Psoas muscle (tissue), 8 donors: ENCODE measurements at places on chromosomes 6 and 20. TPM values are rescaled to one million over a fixed set of nuclear protein-coding genes. Genes with fewer than 3 reads are reported as not detected.

ITPA gene
- total RNA-seq = 19.6 TPM

CD40 gene
- total RNA-seq = 7.4 TPM

COL11A2 gene
- 0.57 TPM for total RNA-seq

SASH1 gene
- total RNA-seq = 22.7 TPM

GPR6 gene
- not detected for total RNA-seq

FAM83C gene
- not detected for total RNA-seq

TTLL9 gene
- not detected for total RNA-seq

HLA-DQA2 gene
- total RNA-seq = 0.16 TPM

EIF2S2 gene
- 77.1 TPM for total RNA-seq

ECT2L gene
- total RNA-seq = not detected

GRCh38 chr6:34147906-34148630 is 2.2 kb upstream of the GRM4 start:
- H3K4me1 ChIP-seq = peaks cover 19% of the 10 kb centered on the region
- H3K4me3 ChIP-seq = no peak overlapping the region
- peaks cover 16% of the 10 kb centered on the region for H3K27me3 ChIP-seq
- no peak overlapping the region for H3K27ac ChIP-seq
- H3K36me3 ChIP-seq = no peaks in the 10 kb centered on the region
- DNase-seq = no peak

DNA sequence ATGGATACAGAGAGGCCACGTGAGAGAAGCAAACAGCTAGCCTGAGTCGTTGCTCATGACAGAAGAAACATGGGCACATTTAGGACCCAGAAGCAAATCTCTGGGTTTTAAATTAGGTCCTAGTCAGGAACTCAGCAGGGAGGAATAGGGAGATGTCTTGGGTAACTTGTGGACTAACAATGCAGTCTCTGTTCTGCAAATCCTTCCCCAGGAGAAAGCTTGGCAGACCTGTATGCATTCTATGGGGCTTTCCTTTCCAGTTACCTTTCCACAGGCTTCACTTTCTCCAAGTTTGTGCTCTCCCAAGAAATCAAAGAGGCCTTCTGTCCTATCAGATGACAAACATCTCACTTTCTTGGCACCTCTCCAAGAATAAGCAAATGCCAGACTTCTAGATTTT is 47.2 kb upstream of the PLCB4 start:
- no peak overlapping the region for H3K4me3 ChIP-seq
- H3K36me3 ChIP-seq = no peaks in the 10 kb centered on the region
- DNase-seq = no peak
- no peak overlapping the region for H3K27ac ChIP-seq

GRCh38 chr6:156280065-156280464 is 497.1 kb upstream of the ARID1B start:
- H3K4me3 ChIP-seq = no peak overlapping the region
- no peaks in the 10 kb centered on the region for H3K4me1 ChIP-seq
- no peak for DNase-seq
- H3K36me3 ChIP-seq = no peaks in the 10 kb centered on the region

- H3K36me3 ChIP-seq = no peaks in the 10 kb centered on the region
- no peaks in the 10 kb centered on the region for H3K27me3 ChIP-seq
- H3K4me3 ChIP-seq = no peak overlapping the region
- no peak for DNase-seq
These were observed 28.4 kb downstream of the SYNDIG1 start for GRCh38 chr20:24497851-24498250.

- H3K4me3 ChIP-seq = no peak overlapping the region
- no peak for DNase-seq
These were observed 37.6 kb downstream of the NR2E1 start for GRCh38 chr6:108203189-108204112.

- H3K27me3 ChIP-seq = no peaks in the 10 kb centered on the region
- DNase-seq = no peak
- no peaks in the 10 kb centered on the region for H3K36me3 ChIP-seq
- no peak overlapping the region for H3K4me3 ChIP-seq
These were observed 166.9 kb downstream of the JARID2 start for GRCh38 chr6:15412767-15413166.

- H3K27me3 ChIP-seq = peaks cover 76% of the 10 kb centered on the region
- no peak for DNase-seq
- peak within 1 kb of the TSS; percentile 68 for H3K4me3 ChIP-seq
- no peak within 1 kb of the TSS for H3K27ac ChIP-seq
- H3K36me3 ChIP-seq = no peaks in the 10 kb centered on the region
These were observed at the start of gene SCUBE3 for GRCh38 chr6:35213824-35214756. Gene SCUBE3 (plus strand): TSS chr6:35213956. CDS start chr6:35214419, 463 bp downstream.

- H3K4me1 ChIP-seq = no peaks in the 10 kb centered on the region
- no peak for DNase-seq
- H3K27ac ChIP-seq = no peak overlapping the region
- H3K36me3 ChIP-seq = no peaks in the 10 kb centered on the region
- H3K27me3 ChIP-seq = no peaks in the 10 kb centered on the region
These were observed 147.4 kb downstream of the HDGFL1 start for GRCh38 chr6:22716721-22717120.

- no peaks in the 10 kb centered on the region for H3K36me3 ChIP-seq
- H3K27ac ChIP-seq = no peak overlapping the region
- no peaks in the 10 kb centered on the region for H3K27me3 ChIP-seq
- DNase-seq = no peak
These were observed 52.2 kb upstream of the CCDC167 start for GRCh38 chr6:37551867-37552266.

GRCh38 chr20:39359981-39360620 is 398.0 kb downstream of the DHX35 start:
- no peaks in the 10 kb centered on the region for H3K36me3 ChIP-seq
- no peak overlapping the region for H3K4me3 ChIP-seq
- H3K27ac ChIP-seq = peak overlapping the region; percentile 62
- no peaks in the 10 kb centered on the region for H3K27me3 ChIP-seq
- DNase-seq = no peak

DNA sequence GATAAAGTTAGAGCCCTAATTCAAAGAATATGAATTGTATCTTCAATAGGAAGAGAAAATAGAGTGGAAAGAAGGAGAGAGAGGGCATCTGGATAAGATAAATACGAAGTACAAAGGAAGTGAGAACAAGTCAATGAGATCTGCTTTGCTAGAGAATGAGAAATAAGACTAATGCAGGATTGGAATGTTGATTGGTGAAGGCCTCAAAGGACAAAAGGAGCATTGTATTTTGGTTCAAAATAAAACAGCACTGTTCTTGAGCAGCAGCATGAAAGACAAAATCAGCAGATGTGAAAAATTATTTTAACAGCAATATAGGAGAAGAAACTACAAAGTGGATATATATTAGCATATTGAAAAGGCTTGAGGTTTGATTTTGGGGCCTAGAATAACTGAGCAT is 5.1 kb upstream of the TMEM244 start:
- H3K36me3 ChIP-seq = no peaks in the 10 kb centered on the region
- no peak for DNase-seq
- no peaks in the 10 kb centered on the region for H3K27me3 ChIP-seq
- H3K4me1 ChIP-seq = no peaks in the 10 kb centered on the region
- no peak overlapping the region for H3K27ac ChIP-seq
- H3K4me3 ChIP-seq = no peak overlapping the region

DNA sequence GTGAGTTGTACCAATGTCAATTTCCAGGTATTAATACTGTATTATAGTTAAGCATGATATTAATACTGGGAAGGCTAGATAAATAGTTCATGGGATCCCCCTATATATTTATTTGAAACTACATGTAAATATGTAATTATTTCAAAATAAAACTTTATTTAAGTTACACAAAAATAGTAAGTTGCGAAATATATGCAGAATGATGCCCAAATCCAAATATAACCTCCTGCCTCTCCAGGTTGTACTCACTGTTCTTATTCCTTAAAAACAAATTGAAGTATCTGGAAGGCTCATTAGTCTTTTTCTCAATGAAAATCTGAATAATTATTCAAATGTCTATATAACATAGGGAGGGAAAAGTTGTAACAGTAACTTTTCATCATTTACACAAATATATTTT is 161.9 kb upstream of the DEFB112 start:
- no peak for DNase-seq
- no peak overlapping the region for H3K4me3 ChIP-seq
- H3K27me3 ChIP-seq = no peaks in the 10 kb centered on the region
- H3K4me1 ChIP-seq = no peaks in the 10 kb centered on the region
- H3K36me3 ChIP-seq = no peaks in the 10 kb centered on the region

GRCh38 chr6:111552241-111552744 is 53.4 kb downstream of the TRAF3IP2 start:
- H3K4me1 ChIP-seq = peaks cover 56% of the 10 kb centered on the region
- H3K4me3 ChIP-seq = peak overlapping the region; percentile 23
- H3K36me3 ChIP-seq = no peaks in the 10 kb centered on the region
- peak; percentile 64 for DNase-seq
- peak overlapping the region; percentile 88 for H3K27ac ChIP-seq

- no peak overlapping the region for H3K4me3 ChIP-seq
- H3K36me3 ChIP-seq = no peaks in the 10 kb centered on the region
- no peaks in the 10 kb centered on the region for H3K27me3 ChIP-seq
These were observed 47.3 kb downstream of the RNF217 start for GRCh38 chr6:125009578-125009977.

- H3K27ac ChIP-seq = no peak overlapping the region
- no peaks in the 10 kb centered on the region for H3K36me3 ChIP-seq
- DNase-seq = no peak
- no peaks in the 10 kb centered on the region for H3K4me1 ChIP-seq
- peaks cover under 1% of the 10 kb centered on the region for H3K27me3 ChIP-seq
These were observed 20.1 kb upstream of the PTPRT start for GRCh38 chr20:43209831-43210230.

DNA sequence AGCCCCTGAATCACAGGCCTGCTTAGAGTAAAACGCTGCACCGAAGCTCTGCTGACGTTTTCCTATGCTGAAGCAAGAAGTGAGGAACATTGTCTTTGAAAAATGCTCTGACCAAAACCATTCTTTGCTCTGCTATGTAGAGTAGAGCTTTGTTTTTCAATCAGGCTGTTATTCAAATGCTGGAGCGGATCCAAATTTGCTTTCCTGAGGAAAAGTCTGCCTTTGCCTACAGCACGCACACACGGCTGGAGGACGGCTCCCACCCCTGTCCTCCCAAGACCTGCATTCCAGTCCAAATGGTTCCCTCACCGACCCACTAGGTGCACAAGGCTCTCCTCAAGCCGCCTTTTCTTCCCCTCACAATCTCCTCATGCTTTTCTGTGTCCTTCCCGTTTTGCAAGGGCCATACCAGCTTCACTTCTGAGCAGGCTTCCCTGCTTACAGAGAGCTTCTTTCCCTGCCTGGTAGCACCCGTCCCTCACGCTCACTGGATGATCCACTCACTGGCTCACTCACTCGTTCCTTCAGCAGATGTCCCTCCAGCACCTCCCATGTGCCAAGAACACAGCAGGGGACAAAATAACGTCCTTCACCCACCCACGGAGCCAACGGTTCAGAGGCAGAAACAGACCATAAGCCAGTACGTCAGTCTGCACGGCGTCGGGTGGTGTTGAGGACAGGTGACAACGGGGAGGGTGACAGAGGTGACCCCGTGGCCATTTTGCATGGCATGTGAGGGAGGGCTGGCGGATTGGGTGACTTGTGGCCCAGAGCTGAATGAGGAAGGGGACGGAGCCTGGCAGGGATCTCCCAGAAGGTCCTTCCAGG is 137.9 kb upstream of the NEDD9 start:
- no peaks in the 10 kb centered on the region for H3K36me3 ChIP-seq
- DNase-seq = no peak
- H3K27me3 ChIP-seq = no peaks in the 10 kb centered on the region
- H3K27ac ChIP-seq = peak overlapping the region; percentile 67

DNA sequence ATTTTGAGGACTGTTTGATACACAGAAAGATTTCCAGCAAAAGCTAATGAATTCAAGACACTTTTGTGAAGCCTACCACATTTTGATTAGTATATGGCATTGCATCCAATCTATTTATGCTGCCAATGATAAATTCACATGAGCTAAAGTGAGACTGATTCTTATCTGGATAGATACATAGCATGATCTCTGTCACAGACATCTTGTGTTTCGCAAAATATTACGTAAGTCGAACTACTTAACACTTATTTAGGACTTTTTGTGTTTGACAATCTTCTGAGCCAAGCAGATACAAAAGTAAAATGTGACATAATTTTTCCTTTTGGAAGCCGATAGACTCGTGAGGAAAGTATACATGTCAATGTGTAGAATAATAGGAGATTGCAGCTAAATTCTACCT is 251.6 kb downstream of the HACE1 start:
- H3K27ac ChIP-seq = no peak overlapping the region
- H3K4me3 ChIP-seq = no peak overlapping the region
- H3K36me3 ChIP-seq = no peaks in the 10 kb centered on the region
- H3K27me3 ChIP-seq = no peaks in the 10 kb centered on the region
- DNase-seq = no peak
- no peaks in the 10 kb centered on the region for H3K4me1 ChIP-seq

DNA sequence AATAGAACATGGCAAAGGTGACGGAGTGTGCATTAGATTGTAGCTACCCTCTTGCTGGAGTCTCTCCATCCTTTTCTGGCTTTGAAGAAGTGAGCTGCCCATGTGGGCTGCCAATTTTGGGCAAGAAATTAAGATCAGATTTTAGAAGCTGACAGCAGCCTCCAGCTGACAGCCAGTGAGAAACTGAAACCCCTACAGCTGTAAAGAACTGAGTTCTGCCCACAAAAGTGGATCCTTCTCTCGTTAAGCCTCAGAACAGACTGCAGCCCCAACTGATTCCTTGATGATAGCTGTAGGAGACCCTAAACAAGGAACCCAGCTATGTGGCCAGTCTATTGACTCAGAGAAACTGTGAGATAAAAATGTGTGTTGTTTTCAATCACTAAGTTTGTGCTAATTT is 134.1 kb downstream of the CD109 start:
- no peak overlapping the region for H3K27ac ChIP-seq
- H3K4me1 ChIP-seq = no peaks in the 10 kb centered on the region
- no peak overlapping the region for H3K4me3 ChIP-seq
- no peaks in the 10 kb centered on the region for H3K27me3 ChIP-seq

GRCh38 chr6:3809982-3810381 is 39.2 kb upstream of the FAM50B start:
- DNase-seq = no peak
- H3K4me3 ChIP-seq = no peak overlapping the region

DNA sequence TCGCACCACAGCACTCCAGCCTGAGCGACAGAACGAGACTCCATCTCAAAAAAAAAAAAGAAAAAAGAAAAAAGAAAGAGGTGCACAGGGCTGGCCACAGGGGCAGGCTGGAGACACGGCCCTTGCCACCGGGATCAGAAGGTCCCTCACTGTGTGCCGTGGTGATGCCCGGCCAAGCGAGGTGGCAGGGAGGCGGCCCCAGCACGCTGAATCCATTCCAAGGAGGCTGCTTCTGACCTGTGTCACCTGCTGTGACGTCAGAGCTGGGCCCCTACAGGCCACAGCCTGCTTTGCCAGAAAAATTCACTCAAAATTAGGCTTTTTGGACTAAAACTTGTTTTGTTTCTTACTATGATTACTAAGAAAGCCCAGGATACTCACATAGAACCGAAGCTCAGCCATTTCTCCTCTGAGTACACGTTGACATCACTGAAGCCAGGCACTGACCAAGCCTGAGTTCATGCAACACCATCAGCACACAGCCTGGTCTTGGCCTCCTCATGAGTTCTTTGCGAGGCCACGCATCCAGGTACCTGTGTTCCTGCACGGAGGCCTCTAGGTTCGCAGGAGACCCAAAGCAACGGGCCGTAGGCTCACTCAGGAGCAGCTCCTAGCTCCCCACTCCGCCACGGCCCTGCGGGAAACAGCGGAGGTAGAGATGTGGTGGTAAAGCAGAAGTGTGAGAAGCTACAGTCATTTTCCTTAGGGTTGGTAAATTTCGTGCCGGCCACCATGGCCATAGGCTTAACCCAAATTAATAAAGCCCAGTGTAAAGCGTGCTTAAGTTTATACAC is 67.8 kb downstream of the THBS2 start:
- H3K27ac ChIP-seq = no peak overlapping the region
- H3K4me3 ChIP-seq = no peak overlapping the region
- DNase-seq = no peak
- no peaks in the 10 kb centered on the region for H3K27me3 ChIP-seq
- H3K4me1 ChIP-seq = peaks cover 4% of the 10 kb centered on the region
- H3K36me3 ChIP-seq = no peaks in the 10 kb centered on the region
